Fibroblast of the aortic adventitia (primary cell): ENCODE measurements at places on chromosomes 1 and 21.

DNA sequence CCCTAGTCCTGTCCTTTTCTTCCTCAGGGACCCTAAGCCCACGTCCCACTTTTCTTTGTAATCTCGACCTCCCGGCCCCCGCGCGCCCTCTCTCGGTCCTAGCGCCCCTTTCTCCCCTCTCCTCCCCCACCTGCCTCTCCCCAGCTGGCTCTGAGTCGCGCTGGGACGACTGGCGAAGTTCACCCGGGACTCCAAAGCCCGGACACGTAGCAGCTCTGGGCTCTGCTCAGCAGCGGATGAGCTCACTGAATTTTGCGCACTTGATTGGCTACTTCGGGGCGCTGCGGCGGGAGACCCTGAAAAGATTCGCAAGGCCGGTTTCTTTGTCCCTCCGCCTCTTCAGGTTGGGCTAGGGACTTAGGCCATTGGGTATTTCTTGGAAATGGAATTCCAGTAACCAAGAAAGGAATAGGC, 16.3 kb upstream of the ACKR1 start:
- DNase-seq: no peak

- DNase-seq: no peak
Measured at GRCh38 chr1:14062669-14063068, 362.7 kb downstream of the PRDM2 start.

DNA sequence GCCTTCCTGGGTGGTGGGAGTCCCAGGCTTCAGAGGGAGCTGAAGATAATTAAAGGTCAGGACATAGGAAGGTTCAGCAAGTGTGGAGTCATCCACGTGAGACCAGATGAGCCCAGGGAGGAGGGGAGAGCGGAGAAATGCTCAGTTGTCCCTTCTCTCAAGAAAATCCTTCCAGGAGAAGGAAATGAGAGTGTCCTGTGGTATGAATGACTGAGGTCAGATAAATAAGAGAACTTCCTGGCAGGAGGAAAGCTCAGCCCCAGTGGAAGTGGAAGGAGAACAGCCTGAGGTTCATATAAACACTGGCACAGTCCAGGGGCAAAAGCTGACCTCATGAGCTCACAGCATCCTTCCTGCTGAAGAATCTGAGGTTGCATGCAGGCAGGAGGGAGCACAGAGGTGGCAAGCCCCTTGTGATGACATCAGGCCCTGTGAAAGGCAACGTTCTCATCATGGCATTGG, 97.6 kb downstream of the NAV1 start:
- peak; percentile 77 for DNase-seq

DNA sequence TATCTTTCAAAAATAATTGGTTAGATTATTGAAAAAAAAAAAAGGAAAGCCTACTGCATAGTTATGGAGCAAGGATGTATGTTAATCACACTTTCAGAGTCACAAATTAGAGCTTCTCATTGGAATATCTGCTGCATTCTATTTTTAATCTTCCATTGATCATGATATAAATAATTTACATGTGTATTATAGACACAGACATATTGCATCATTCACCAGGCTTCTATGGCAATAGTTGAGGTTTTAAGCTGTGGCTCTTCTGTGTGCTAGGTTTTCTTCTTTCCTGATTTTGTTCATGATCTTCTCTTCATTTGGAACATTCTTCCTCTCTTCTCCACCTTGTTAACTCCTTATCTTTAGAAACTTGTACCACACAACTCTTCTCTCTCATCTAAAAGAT, 123.2 kb upstream of the HMCN1 start:
- DNase-seq: peak; percentile 8

DNA sequence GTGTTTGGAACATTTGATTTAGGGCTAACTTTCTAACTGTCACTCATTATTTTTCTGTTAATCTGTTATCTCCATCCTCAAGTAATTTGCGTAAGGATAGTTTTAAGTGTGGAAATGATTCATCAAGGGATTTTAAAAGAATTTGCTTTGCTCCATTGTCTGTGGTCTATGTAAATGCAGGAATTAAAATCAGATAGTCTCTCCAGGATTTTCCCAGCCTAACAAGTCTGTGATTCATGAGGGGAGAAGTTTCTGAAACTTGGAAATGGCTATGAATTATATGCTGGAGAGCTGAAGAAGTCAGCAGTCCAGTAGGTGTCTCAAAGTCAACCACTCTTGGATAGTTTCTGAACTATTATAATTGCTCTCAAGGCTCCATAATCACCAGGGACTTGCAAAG, 264.5 kb downstream of the MRPL39 start:
- DNase-seq: peak; percentile 72

DNA sequence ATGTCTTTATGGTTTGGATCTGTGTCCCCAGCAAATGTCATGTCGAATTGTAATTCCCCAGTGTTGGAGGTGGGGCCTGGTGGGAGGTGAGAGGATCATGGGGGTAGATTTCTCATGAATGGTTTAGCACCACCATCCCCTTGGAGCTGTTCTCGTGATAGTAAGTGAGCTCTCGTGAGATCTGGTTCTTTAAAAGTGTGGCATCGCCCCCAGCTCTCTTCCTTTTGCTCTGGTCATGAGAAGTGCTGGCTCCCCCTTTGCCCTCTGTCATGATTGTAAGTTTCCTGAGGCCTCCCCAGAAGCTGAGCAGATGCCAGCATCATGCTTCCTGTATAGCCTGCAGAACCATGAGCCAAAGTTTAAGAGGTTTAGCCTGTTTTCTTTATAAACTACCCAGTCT, 11.2 kb upstream of the KCNE2 start:
- DNase-seq: no peak

GRCh38 chr1:168084396-168085231, 52.1 kb downstream of the GPR161 start:
- DNase-seq: peak; percentile 62

DNA sequence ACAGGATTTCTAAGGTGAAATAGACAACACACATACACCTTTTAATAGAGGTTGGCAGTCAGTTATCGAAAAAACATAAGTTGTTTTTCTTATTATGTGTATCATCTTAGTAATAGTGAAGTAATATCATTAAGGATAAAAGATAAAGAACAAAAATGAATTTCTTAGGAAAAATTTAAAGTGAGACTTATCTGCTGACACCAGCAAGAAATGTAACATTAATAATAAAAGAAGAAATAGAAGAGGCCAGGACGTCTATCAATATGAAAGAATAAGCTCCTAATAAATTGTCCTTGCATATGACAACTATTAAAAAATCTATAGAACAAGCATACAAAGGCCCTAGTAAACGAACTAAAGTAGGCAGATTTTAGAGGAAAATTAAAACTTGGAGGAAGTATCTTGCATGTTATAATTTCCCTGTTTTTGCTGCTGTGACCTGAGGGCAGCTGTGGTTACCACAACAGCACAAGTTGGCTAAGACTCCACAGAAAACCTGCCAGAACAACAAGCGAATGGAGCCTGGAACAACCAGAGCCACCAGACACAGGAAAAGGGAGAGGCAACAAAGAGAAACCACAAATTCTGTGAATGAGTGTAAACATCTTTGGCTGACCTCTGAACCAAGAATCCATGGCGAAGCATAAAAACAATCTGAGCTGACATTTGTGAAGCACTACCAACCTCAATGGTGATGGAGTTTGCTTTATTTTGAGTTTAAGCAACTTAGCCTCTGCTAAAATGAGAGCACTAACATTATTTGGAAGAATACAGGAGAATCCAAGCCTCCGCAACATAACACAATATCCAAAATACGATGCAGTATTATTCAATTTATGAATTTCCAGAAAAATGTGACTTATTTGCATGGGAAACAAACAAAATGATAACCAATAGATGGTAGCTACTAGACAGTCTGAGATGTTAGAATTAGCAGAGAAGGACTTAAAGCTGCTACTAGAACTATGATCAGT, 207.5 kb downstream of the KCNT2 start:
- DNase-seq: peak; percentile 85

- DNase-seq: no peak
Measured at GRCh38 chr1:201347498-201348210, 29.8 kb downstream of the TNNT2 start.

GRCh38 chr21:37445228-37445627, 78.7 kb downstream of the DYRK1A start:
- DNase-seq: peak; percentile 64
